HepG2 (cell line): ENCODE measurements at places on chromosomes 2 and 18. TPM values are rescaled to one million over a fixed set of nuclear protein-coding genes. Genes with fewer than 3 reads are reported as not detected.

DNA sequence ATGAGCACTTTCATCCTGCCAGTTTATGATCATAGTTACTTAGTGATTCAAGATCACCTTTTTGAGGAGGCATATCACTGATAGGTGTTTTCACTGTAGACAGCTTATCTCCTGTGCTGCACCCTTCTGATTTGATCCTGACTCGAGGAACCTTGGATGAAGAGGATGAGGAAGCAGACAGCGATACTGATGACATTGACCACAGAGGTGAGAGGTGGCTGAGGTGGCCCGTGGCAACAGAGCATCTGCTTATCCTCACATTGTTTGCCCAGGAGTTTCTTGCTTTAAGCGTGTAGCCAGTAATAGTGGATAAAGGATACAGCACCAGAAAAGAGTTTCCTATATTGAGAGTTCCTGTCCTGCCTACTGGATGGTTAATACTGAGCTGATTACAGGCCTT is 15.7 kb downstream of the SUPT7L start:
- DNase-seq = no peak

- DNase-seq = no peak
These were observed 125.6 kb downstream of the TSN start for GRCh38 chr2:121881038-121881437.

- no peak for DNase-seq
These were observed 68.8 kb downstream of the SLC66A2 start for GRCh38 chr18:79882522-79883241.

GRCh38 chr2:35080231-35080910 is 1275.2 kb upstream of the CRIM1 start:
- DNase-seq = no peak

DNA sequence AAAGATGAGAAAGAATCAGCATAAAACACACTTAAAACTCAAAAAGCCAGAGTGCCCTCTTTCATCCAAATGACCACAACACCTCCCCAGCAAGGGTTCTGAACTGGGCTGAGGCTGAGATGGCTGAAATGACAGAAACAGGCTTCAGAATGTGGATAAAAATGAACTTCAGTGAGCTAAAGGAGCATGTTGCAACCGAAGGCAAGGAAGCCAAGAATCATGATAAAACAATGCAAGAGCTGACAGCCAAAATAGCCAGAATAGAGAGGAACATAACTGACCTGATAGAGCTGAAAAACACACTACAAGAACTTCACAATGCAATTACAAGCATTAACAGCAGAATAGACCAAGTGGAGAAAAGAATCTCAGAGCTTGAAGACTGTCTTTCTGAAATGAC is 12.2 kb upstream of the PSMA8 start:
- no peak for DNase-seq

DNA sequence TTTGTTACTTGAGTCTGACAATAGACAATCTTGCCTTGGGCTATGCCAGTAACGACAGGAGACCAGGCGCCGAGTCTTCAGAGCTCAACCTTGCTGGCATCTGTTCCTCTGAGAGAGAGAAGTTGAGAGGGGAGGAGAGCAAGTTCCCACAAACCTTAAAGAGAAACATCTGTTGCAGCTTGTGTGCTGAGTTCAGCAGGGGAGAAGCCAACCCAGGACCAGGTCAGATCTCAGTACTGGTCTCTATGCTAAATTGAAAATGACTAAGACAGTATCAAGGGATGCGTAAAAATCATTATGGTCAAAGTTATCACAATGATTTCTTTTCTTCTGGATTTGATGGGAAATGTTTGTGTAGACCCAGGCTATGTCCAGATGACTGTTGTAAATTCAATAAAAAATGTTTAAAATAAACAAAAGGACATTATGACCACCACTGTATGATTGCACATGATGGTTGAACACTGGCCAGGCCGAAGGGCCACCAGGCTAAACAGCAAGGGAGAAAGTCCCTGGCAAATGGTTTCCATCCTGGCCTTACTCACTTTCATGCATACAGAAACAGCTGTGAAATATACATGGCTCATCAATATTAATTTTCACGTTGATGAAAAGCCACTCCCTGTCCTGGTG is 100.3 kb upstream of the PMAIP1 start:
- no peak for DNase-seq

GRCh38 chr2:182456784-182457183 is 29.9 kb upstream of the PDE1A start:
- DNase-seq = no peak

DNA sequence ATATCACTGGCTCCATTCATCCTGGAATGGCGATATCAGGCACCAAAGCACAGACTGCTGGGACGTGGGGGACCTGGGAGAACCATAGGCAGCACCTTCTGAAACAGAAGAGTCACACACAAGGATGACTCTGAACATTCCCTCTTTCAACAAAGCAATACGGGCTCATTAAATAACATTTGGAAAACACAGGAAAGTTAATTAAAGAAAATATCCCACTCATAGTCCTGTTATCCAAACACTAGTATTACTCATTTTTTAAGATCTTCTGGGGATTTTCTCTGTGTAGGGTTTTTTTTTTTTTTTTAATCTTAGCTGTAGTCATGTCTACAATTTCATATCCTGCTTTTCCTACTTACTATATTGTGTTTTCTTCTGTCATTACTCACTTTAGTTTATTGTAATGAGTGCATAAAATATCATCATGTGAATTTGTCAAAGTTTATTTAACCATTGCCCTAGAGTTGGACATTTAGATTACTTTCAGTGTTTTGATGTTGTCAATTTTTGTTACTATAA is 70.0 kb upstream of the SP3 start:
- DNase-seq = no peak

DNA sequence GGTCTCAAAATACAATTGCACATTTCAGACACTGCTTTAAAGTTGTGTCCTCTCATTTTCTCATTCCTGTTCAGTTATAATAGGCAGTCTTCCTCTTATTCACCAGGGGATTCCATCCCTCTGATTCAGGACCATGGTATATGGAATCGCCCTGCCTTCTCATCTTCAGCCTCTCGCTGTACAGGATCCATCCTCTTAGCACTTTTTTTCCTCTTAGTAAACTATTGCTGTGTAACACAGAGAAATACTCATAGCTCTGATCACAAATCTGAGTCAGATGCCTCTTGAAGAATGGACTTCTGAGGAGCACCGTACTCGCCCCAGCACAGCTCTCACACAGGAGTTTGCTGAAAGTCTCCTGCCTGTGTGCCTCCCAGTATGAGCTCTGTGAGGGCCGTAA is 11.3 kb downstream of the RMP24 start:
- DNase-seq = no peak

DNA sequence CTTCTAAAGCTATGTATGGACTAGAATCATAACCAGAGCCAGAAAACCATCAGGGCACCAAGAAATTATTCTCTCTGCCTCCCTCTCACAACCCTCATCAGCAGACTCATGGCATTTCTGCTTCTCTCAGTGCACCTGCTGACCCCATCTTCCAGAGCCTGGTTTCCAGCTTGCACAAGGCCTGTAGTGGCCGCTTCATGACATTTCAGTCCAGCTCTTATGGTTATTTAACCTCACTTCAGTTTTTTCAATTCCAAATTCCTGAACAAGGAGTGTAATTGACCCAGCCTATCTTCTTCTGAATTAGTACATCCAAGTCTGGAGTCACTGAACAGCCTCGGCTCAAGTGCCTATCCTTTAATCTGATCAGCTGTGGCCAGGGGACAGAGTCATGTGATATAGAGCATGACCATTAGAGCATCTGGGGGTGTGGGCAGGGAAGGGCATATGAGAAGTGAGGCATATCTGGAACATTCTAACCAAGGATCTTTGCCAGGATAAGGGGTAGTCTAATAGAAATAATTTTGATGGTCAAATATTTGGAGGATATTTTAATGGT is 97.2 kb upstream of the TMEM17 start:
- DNase-seq = no peak

DNA sequence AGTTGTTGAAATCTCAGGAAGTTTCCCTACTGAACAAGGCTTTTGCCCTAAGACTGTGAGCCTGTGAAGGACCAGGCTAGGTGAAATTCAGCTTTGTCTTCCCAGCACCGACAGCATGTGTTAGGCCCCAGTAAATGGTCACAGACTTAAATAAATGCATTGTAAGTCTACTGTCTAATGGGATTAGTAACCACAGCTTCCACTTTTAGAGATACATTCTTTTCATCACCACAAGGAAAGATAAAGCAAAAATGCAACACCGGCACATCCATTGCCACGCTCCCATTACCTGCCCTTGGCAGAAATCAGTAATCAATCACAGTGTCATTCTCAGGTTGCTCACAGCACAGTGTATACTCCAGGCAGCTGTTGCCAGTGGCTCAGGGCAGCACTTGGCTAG is 59.3 kb downstream of the CRACDL start:
- DNase-seq = no peak

GRCh38 chr2:118388771-118389170 is 300.5 kb downstream of the INSIG2 start:
- DNase-seq = no peak

DNA sequence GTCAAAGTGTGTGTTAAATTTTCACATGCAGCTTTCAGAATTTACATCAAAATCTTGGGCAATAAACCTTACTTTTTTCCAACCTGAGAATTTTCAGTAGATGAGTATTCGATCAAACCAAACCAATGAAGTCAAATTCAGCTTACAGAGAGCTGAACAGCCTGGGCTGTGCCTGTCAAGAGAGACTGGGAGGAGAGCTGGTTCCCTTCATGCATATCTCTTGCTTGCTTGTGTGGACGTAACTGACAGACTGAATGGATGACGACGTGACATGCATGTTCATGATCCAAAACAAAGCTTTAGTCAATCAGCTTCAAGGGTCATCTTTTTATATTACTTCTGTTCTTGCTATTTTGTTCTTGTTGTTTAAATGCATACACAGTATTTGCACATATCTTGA is 145.2 kb downstream of the GALNT3 start:
- no peak for DNase-seq

GRCh38 chr2:240255165-240255491 is 114.7 kb upstream of the OTOS start:
- DNase-seq = no peak

- DNase-seq = no peak
These were observed 26.6 kb upstream of the ICOS start for GRCh38 chr2:203909974-203910373.

KLHL29 gene
- total RNA-seq = not detected in 2 replicates

ZSWIM2 gene
- total RNA-seq = not detected in 2 replicates

MROH2A gene
- total RNA-seq = 0.04 TPM in 1 of 2 replicates, not detected in the other

FEV gene
- not detected in 2 replicates for total RNA-seq

RNU2-63P gene
- 6.8 TPM in 1 of 2 replicates, not detected in the other for total RNA-seq

GKN2 gene
- not detected in 2 replicates for total RNA-seq

DNAJC27 gene
- 2.3 and 3.1 TPM in 2 replicates for total RNA-seq

NOSTRIN gene
- total RNA-seq = 0.22 TPM in 1 of 2 replicates, not detected in the other

CD226 gene
- 0.15 and 0.77 TPM in 2 replicates for total RNA-seq

COX7A2L gene
- 201 and 272 TPM in 2 replicates for total RNA-seq
